Left lung (tissue), 14 donors: ENCODE measurements at places on chromosomes 11 and 22. TPM values are rescaled to one million over a fixed set of nuclear protein-coding genes. Genes with fewer than 3 reads are reported as not detected.

- peak overlapping the region; percentile 53 for H3K4me3 ChIP-seq
- peak overlapping the region; percentile 100 for H3K27ac ChIP-seq
- H3K36me3 ChIP-seq, result no peaks in the 10 kb centered on the region
- DNase-seq, result peak; percentile 88
- H3K4me1 ChIP-seq, result peaks cover 30% of the 10 kb centered on the region
- no peaks in the 10 kb centered on the region for H3K27me3 ChIP-seq
Measured at GRCh38 chr11:9461063-9461759, 399 bp downstream of the ZNF143 start.

- H3K4me3 ChIP-seq, result no peak overlapping the region
- no peak overlapping the region for H3K27ac ChIP-seq
- peaks cover 20% of the 10 kb centered on the region for H3K4me1 ChIP-seq
- H3K27me3 ChIP-seq, result no peaks in the 10 kb centered on the region
- DNase-seq, result no peak
- no peaks in the 10 kb centered on the region for H3K36me3 ChIP-seq
Measured at GRCh38 chr22:39169797-39170466, 17.5 kb upstream of the CBX7 start.

GRCh38 chr11:118226781-118227180, 2.0 kb upstream of the JAML start:
- H3K4me3 ChIP-seq, result no peak overlapping the region
- no peak for DNase-seq
- H3K4me1 ChIP-seq, result peaks cover 75% of the 10 kb centered on the region
- no peaks in the 10 kb centered on the region for H3K27me3 ChIP-seq
- H3K27ac ChIP-seq, result peak overlapping the region; percentile 87
- no peaks in the 10 kb centered on the region for H3K36me3 ChIP-seq

GRCh38 chr11:46357483-46357936, 10.2 kb downstream of the DGKZ start:
- peak; percentile 80 for DNase-seq
- H3K27me3 ChIP-seq, result no peaks in the 10 kb centered on the region
- H3K4me3 ChIP-seq, result no peak overlapping the region
- no peak overlapping the region for H3K27ac ChIP-seq

DNA sequence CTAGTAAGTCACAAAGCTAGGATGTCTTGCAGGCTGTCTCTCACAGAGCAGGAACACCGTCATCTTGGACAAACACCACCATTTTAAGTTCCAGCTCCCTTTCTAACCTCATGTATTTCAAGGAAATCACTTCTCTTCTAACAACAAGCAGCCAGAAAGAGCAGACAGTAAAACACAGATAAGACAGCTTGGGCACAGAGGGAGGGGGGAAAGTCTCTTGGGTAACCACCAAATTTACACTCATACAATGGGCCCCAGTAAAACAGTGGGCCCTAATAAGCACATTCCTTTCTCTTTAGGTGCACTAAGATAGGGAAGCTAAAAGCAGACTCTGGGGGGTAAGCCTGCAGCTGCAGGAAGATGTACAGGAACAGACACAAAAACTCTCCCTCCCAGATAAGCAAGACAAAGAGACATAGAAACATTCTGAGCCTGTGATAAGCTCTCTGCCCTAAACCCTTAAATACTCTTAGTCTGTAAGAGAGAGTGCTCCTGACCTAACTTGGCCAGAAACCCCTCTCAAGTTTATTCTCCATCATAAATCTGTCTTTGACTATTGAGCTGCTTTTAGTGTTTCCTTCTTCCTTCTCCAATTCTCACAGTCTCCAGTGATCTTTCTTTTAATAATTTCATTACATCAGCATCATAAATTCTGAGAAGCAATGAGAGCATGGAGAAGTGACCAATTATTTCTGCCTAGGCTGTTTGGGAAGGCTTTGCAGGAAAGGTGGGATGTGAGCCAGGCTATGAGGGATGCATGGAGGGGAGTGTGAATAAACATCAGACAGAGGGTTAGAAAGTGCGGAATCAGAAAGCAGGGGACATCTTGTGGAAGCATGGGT, 7.4 kb downstream of the OR10D3 start:
- no peak overlapping the region for H3K27ac ChIP-seq
- no peak overlapping the region for H3K4me3 ChIP-seq
- peaks cover 5% of the 10 kb centered on the region for H3K4me1 ChIP-seq
- H3K36me3 ChIP-seq, result no peaks in the 10 kb centered on the region

The NRXN2 gene
- polyA plus RNA-seq, result 10.0 TPM

The NEFH gene
- 5.0 TPM for polyA plus RNA-seq

The OR2AG2 gene
- polyA plus RNA-seq, result not detected
